ENCODE measurements at places on chromosomes 7 and 10.

- DNase-seq = no peak
Observed at GRCh38 chr10:21742740-21743412, 208.8 kb downstream of the MLLT10 start.

GRCh38 chr10:91601212-91601611 lies 31.7 kb downstream of the PPP1R3C start:
- DNase-seq = no peak

GRCh38 chr10:112226439-112227248 lies 43.1 kb upstream of the GPAM start:
- no peak for DNase-seq

DNA sequence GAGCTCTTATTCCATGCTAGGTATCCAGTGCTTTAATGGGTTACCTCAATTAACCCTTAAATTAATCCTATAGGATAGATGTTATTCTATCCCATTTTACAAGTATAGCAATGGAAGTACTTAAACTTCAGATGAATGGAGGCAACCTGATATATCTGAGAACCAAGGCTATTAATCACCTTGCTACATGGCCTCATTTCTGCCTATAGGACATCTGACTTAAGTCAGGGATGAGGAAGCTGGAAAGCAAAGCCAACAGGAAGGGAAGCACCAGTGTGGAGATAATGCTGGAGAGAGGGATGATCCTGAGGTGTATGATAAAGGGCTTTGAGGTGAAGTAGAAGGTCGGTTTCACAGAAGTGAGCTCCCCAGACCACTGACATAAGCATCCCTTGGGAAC lies 132.3 kb downstream of the CHN2 start:
- no peak for DNase-seq

DNA sequence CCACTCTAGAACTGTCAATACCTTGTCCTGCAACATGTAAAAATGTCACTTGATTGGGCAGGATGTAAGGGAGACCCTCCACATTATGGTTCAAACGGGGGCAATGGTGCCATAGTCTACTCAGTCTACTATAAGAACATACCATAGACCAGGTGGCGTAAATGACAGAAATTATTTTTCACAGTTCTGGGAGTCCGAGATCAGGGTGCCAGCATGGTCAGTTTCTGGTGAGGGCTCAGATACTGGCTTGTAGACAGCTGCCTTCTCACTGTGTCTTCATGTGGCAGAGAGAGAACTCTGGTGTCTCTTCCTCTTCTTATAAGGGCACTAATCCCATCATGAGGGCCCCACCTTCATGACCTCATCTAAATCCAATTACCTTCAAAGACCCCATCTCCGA lies 18.7 kb upstream of the TMEM178B start:
- no peak for DNase-seq

GRCh38 chr10:51892965-51893658 lies 193.7 kb upstream of the CSTF2T start:
- no peak for DNase-seq

DNA sequence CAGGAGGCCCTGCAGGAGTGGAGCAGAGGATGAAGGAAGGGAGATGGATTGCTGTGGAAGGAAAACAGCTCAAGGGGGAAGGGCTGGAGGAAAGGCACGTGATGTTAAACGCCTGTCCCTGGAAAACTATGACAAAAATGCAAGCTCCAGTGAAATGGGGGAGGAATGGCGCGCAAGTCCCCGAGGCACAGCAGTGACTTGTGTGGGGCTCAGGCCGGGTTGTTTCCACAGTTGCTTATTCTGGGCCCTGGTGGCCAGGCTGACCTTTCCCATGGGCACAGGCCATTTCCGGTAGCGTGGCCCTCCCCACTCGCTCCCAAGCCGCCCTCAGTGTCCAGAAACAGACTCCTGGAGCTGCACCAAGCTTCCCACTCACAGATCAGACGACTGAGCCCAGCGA lies 68.1 kb upstream of the PDGFA start:
- no peak for DNase-seq

DNA sequence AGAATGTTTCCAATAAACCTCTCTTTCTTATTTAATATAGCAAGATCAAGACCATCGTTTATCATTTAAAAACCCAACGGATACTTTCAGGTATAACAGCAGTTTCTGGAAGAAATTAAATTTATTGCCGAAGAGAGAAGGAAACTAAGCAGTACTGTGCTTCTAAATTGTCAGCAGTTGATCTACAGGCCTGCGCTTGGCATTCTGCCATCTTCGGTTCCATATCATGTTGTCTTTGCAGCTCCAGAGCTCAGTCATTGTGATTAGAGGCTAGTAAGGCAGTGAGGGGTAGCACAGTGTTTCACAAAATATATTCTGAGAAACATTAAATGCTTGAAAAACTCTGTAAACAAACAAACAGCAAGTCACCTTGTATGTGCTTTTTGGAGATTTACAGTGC lies 301.3 kb downstream of the REEP3 start:
- no peak for DNase-seq

GRCh38 chr10:112785089-112785488 lies 165.0 kb upstream of the TCF7L2 start:
- no peak for DNase-seq

DNA sequence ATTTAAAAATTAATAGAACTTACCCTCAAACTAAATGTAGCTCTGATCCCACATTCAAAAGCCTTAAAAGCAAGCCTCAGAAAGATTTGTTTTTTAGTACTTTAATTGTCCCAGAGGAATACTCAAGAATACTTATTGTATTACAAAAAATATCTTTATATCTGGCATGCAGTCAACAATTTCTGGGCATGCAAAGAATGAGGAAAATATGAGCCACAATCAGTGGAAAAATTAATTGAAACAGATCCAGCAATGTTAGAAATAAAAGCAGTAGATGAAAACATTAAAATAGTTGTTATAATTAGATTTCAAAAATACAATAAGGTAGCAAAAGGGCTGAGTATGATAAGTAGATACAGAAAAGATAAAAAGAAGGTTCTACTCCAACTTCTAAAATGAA lies 154.7 kb downstream of the PON1 start:
- no peak for DNase-seq

- no peak for DNase-seq
Observed at GRCh38 chr7:96418581-96418980, 96.7 kb upstream of the SLC25A13 start.

Data from activated CD8-positive, alpha-beta memory T cell treated with anti-CD3 and anti-CD28 coated beads for 4 hours (primary cell).